ENCODE measurements at places on chromosomes 1 and 21.

- DNase-seq, result no peak
Measured at GRCh38 chr21:21030311-21030710, 32.1 kb downstream of the NCAM2 start.

DNA sequence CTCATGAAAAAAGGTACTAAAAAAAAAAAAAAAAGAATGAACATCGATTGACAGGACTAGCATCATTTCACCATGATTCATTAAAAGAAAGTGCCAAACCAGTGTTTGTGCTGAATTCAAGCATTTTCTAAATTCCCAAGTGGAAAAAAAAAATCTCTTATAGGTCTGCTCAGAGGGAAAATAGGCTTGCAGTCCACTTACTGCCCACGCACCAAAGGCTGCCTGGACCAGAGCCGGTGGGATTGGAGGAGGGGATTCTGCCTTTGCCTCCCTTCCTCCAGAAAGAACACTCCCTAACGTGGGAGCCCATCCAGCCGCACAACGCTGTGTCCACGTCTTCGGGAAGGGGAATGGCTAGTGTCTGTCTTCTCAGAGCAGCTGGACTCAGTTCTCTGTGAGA is 5.5 kb upstream of the TRAPPC10 start:
- no peak for DNase-seq

- DNase-seq, result no peak
Measured at GRCh38 chr1:59605184-59605583, 209.6 kb upstream of the HOOK1 start.

- no peak for DNase-seq
Measured at GRCh38 chr1:201945863-201946223, 505 bp downstream of the LMOD1 start.

GRCh38 chr1:87963556-87963955 is 634.9 kb downstream of the LMO4 start:
- no peak for DNase-seq

DNA sequence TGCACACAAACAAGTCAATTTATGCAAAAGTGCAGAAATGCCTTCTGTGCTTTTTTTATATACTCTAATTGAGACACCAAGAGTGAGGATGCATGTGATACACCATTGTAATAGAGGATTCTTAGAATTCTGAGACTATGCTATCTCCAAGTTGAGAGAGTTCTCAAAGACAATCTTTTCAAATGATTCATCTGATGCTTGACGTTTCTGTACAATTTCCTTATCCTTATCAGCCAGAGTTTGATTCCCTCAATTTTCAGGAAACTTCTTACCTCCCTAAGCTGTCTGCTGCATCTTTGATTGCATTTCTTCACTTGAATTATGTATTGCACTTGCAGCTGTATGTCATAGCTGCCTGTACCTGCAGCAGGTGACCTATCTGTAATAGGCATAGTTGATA is 211.3 kb upstream of the SPAG17 start:
- no peak for DNase-seq

- DNase-seq, result no peak
Measured at GRCh38 chr1:70256664-70257063, 35.5 kb downstream of the SRSF11 start.

GRCh38 chr21:46095083-46095719 is 2.7 kb upstream of the COL6A2 start:
- no peak for DNase-seq

- no peak for DNase-seq
Measured at GRCh38 chr21:43294194-43294902, 125.5 kb downstream of the CRYAA start.

- DNase-seq, result peak; percentile 90
Measured at GRCh38 chr1:20486457-20487235, 636 bp upstream of the CAMK2N1 start.

- DNase-seq, result no peak
Measured at GRCh38 chr1:167627865-167628641, 2.0 kb upstream of the RCSD1 start.

DNA sequence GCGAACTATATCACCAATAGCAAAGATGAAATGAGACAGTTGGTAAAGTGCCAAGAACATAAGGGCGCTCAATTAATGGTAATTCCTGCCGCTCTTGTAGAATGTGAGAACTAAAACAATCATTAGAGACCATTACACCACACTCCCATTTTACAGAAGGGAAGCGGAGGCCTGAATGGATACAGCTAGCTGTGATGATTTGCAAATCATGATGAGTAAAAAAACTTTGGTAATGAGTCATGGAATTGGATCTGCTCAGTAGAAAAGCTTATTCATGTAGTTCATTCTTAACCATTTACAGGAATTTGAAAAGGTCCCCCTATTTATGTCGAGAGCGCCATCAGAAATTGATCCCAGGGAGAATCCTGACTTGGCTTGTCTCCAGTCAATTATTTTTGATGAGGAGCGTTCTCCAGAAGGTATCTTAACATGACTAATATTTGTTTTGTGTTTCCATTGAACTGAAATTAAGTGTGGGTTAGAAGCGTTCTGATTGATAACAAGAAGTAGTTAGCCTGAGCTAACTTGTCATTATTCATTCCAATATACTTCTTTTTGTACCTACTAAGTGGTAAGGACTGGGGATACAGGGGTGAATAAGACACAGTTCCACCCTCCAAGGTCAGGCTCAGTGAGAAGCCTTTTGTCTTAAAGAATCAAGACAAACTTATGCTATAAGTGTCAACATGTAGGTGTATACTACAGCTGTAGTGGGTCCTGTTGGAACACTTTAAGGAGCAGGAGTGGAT is 812 bp downstream of the TTC4 start:
- DNase-seq, result no peak

- no peak for DNase-seq
Measured at GRCh38 chr1:177933881-177934280, 36.0 kb downstream of the SEC16B start.

GRCh38 chr1:9473032-9473807 is 66.0 kb upstream of the SLC25A33 start:
- DNase-seq, result peak; percentile 76

GRCh38 chr1:214270097-214270650 is 10.8 kb upstream of the SMYD2 start:
- DNase-seq, result no peak

- DNase-seq, result no peak
Measured at GRCh38 chr1:164695956-164696665, 137.1 kb downstream of the PBX1 start.

DNA sequence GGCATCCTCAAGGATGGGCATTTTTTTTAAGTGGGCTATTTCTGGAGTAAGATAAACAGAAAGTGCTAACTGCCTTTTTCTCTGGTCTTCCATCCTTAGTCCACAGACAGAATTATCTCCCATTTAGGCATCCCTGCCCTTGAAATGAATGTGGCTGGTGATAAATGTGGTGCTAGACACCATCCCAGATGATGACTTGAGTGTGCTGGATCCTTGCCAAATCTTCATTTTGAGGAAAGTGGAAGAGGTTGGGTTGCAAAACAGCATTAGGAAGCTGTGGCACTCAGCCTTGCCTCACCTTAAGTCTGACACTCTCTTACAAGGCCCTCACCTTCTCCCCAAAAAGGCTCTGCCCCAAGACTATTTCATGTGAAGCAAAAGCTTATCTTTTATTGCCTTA is 19.2 kb downstream of the MAB21L3 start:
- DNase-seq, result no peak

- no peak for DNase-seq
Measured at GRCh38 chr1:57277681-57278080, 146.2 kb downstream of the DAB1 start.

- DNase-seq, result peak; percentile 6
Measured at GRCh38 chr1:116182019-116182714, 71.0 kb downstream of the MAB21L3 start.

DNA sequence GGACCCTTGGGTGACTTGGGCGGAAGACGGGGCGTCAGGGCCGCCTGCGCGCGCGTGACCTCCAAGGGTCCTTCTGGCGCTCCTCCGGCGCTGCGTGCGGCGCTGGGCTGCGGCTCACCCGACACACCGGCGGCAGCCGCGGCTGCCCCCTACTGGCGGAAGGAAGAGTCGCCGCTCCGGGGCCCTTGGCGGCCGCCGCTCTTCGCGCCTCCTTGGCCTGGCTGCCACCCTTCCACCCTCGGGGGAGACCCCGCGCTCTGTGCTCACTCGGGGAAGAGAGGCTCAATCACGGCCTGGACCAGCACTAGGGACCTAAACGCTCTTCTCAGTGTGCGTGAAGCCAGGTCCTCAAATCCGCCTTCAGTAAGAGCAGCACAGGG is 89.7 kb downstream of the DMRTA2 start:
- peak; percentile 61 for DNase-seq

DNA sequence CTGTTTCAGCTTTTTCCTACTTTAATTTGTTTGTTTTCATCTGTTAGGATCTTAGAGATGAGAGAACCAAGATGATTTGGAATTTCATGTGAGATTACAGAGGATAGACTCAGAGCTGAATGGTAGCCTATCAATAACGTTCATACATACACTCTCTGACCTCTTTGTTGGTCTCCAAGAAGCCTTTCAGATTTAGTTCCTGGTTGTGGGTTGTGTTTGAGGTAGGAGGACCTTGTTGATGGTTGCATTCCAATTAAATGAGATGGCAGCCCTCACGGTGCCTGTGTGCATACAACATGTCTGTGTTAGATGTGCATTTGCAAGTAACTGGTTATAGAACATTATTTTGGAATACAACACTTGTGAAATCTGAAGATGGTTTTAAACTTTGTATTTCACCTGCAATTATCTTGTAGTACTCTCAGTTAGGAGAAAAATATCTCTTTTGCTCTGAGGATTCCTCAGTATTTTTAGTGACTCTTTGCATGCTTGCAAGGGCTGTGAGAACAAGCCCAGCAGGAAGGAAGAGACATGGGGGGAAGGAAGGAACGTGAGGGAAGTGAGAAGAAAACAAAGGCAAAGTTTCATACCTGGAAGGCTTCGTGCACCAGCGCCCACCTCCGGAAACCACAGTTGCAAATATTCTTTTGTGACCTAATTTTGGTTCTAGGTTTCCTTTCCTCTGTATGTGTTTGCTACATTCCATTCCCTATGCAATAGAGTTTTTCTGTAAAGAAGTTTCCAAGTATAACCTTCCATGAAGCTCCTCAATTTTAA is 291.8 kb downstream of the DISC1 start:
- DNase-seq, result no peak

GRCh38 chr1:193709607-193710006 is 523.2 kb upstream of the B3GALT2 start:
- no peak for DNase-seq

- DNase-seq, result no peak
Measured at GRCh38 chr21:43933199-43933598, 68.2 kb downstream of the AGPAT3 start.

GRCh38 chr1:11967028-11967547 is 13.2 kb upstream of the MFN2 start:
- DNase-seq, result peak; percentile 49

- DNase-seq, result no peak
Measured at GRCh38 chr21:45721671-45722070, 78.1 kb downstream of the PCBP3 start.

DNA sequence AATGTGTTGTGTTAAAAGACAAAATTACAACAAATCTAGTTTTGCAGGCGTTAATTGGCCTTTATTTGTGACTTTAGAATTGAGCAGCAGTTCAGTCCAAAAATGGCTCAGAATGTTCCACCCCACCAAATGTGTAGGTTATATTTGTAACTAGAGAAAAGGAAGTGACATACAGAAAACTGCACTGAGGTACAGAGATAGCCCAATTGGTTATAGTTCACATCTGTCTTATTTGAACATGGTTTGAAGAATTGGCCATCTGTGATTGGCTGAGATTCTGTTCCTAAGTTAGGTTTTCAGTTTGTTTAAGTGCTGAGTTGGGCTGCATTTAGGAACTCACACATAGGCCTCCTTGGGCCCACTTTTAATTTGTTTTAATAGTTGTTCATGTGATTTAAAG is 12.0 kb upstream of the FMO2 start:
- no peak for DNase-seq

- no peak for DNase-seq
Measured at GRCh38 chr1:81703756-81704463, 96.8 kb upstream of the ADGRL2 start.

GRCh38 chr21:45265721-45266517 is 21.8 kb downstream of the POFUT2 start:
- DNase-seq, result peak; percentile 13

- DNase-seq, result no peak
Measured at GRCh38 chr1:54456361-54456760, 50.2 kb upstream of the SSBP3 start.

GRCh38 chr1:159300146-159300545 is 2.0 kb upstream of the FCER1A start:
- DNase-seq, result no peak

DNA sequence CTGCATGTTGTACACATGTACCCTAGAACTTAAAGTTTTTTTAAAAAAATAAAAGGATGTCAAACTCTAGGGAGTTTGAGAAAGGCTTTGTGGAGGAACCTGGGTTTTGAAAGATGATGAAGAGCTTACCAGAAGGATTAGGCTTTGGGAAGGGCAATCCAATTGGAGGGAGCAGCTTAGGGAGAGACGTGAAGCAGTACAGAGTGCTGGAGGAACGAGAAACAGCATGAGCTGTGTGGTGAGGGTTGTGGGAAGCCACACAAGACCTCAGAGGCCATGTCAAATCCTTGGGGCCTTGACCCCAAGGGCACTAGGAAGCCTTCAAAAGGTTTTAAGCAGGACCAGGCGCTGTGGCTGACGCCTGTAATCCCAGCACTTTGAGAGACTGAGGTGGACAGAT is 8.4 kb upstream of the KPNA6 start:
- no peak for DNase-seq

GRCh38 chr1:81097860-81098259 is 702.9 kb upstream of the ADGRL2 start:
- DNase-seq, result no peak

GRCh38 chr1:114078116-114078515 is 75.6 kb downstream of the SYT6 start:
- no peak for DNase-seq

GRCh38 chr21:25891596-25891995 is 156.8 kb downstream of the GABPA start:
- DNase-seq, result no peak

DNA sequence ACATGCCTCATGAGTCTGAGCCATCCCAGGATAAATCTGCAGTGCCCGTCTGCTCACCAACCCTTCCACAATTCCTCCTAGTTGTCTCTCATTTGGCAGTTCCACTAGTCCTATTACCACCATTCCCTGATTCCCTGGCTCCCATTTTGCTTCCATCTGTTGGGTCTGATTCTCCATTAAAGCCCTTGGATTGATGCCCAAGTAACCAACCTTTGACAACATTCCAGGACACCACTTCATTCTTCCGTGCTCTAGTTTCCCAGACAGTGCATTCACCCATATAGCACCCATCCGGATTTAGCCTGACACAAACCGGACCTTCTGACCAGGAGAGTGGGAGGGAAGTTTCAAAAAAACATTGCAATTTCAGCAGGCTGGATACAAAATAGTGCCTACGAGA is 189.4 kb upstream of the PALMD start:
- DNase-seq, result no peak

DNA sequence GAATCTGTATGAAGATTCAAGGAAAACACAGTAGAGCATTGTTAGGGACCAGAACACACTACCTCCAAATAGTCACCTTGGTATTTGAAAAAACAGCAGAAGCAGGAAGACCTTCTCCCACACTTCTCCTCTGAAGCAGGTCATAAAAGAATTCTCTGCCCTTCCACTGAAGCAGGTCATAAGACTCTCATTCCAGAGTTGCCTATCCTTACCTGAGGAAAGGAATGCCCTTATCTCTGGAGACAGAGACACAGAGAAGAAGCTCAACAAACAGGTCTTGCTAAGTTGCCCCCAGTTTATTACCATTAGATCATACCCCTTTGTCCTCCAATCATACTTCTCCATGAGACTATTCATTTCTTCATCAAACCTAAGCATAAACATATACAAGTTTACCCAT is 225.8 kb upstream of the TNR start:
- no peak for DNase-seq

GRCh38 chr21:45698493-45699184 is 55.1 kb downstream of the PCBP3 start:
- peak; percentile 23 for DNase-seq

GRCh38 chr21:45122432-45123132 is 48.2 kb downstream of the ADARB1 start:
- no peak for DNase-seq
